Pancreas (tissue), 10 donors: ENCODE measurements at places on chromosomes 6 and 20.

DNA sequence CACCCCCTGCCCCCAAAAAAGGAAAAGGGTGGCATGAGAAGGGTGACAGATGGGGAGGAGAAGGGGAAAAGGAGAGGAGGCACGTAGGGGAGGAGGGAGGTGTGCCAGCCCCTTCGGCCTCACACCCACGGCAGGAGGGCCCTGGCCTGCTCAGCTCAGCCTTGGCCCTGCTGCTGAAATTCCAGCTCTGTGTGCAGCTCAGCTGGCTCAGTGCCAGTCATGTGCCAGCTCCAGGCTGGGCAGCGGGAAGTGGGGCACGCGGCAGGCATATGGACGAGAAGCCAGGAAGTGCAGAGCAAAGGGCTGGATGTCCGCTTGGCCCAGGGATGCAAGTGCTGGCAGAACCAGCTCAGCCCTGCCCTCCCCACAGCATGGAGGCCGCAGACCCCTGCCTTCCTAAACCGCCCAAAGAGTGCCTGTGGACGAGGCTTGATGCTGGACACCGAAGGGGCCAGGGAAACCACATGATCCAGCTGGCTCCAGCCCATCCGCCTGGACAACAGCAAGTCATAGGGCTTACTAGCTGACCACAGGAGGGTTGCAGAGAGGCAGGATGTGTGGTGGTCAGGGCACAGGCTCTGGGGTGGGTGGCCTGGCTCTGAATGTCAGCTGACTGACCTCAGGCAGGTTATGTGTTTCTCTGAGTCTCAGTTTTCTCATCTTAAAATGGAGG, 60.2 kb downstream of the NOL4L start:
- peak; percentile 93 for DNase-seq

GRCh38 chr20:49669601-49670189, 44.0 kb downstream of the B4GALT5 start:
- no peak for DNase-seq

DNA sequence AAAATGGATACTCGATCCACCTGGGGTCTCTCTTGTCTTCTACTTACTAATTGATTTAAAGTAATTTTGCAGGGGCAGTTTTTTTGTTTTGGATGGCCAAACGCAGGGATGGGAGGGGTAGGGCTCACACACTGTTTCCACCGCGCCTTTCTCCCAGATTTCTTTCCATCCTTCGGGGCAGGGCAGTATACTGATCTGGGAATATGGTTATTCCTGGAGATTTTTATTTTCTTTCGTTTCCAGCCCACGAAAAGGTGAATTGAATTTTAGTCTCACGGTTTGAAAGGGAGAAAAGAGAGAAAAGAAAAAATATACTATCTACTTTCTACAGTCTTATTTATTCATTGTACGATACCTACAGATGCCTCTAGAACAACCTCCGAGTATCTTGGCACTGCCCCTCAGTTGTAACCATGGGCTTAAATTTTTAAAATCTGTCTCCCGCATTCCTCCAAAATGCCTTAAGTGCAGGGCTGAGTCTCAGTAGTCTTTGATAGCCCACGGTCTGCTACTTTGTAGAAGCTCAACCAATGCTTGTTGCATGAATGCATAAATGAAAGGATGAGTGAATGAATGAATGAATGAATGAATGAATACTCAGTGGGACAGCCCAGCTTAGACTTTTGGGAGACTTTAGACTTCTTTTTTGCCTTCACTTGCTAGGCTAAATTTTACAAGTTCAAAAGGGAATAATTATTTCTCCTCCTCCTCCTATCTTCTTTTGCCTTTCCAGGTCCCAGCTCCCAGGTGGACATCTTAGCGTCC, 18.1 kb upstream of the TRIM27 start:
- no peak for DNase-seq

- DNase-seq = peak; percentile 57
Measured at GRCh38 chr20:17504066-17504897, 26.9 kb downstream of the BFSP1 start.

DNA sequence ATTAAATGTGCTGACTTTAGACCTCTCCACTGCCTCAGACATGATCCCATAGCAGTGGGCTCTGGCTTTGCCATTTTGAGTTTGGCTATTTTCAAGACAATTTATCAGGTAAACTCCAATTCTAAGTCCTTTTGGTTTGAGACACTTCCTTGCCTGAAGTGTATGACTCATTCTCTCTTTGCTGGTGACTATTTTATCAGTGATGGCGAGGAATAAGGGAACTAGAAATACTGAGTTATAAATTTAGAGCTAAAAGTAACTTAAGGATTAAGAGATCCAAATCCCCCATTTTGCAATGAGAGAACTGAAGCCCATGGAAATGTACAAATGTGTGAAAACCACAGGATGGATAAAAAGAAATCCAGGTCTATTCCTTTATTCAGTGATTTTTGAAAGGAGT, 30.9 kb upstream of the CD83 start:
- no peak for DNase-seq

- DNase-seq = no peak
Measured at GRCh38 chr6:4320860-4321259, 185.5 kb upstream of the ECI2 start.

- DNase-seq = no peak
Measured at GRCh38 chr6:75103431-75103830, 102.4 kb downstream of the COL12A1 start.

- DNase-seq = no peak
Measured at GRCh38 chr6:101126501-101126900, 245.4 kb upstream of the ASCC3 start.
